Activated CD8-positive, alpha-beta memory T cell treated with anti-CD3 and anti-CD28 coated beads for 1 hour (primary cell): ENCODE measurements at places on chromosomes 1 and 21.

DNA sequence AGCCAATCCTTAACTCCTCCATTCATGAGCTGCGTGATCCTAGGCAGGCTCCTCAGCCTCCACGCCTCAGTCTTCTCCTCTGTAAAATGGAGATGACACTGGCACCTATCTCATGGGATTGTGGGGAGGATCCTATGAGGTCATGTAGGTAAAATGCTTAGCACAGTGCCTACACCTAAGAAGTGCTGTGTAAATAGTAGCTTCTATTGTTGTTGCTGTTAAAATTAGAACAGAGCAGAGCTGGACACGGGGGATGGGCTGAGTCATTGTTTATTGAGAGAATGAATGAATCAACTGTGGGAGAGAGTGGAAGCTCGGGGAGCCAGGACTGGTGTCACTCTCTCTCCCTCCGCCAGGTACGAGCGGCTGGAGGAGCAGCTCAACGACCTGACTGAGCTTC lies 43.0 kb downstream of the TMCC2 start:
- DNase-seq, result no peak

GRCh38 chr1:228754646-228755268 lies 19.5 kb downstream of the RHOU start:
- DNase-seq, result no peak

DNA sequence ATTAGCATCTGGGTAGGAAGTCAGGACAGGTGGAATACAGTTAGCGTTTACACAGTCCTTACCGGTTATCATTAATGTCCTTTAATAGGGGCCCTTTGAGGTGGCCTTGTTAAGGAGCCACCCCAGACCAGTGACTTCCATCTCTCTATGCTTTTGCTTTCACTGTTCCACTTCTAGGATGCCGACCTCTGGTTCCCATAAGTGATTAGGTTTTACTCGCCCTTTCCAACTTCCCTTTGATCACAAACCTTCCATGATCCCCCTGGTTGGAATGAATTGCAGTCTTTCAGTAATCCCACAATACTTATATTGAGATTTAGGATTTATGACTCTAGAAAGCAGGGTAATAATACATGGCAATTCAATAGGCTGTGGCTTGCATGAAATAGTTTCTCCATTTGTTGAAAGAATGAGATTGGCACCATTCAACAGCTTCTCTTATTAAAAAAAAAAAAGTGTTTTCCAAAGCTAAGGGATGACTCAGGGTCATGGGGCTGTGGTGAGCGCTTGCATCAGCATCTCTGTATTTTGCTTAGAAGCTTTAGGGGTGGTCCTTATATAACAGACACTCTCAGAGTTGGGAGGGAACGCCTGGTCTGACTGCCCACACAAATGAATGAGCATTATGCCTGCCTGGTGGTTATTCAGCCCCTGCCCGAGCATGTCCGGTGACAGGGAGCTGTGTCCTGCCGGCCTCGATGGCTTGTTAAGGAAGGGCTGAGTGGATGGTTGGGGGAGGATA lies 110.5 kb downstream of the CNIH3 start:
- DNase-seq, result no peak

- DNase-seq, result no peak
Observed at GRCh38 chr1:47439017-47439818, 1.4 kb downstream of the FOXD2 start.

DNA sequence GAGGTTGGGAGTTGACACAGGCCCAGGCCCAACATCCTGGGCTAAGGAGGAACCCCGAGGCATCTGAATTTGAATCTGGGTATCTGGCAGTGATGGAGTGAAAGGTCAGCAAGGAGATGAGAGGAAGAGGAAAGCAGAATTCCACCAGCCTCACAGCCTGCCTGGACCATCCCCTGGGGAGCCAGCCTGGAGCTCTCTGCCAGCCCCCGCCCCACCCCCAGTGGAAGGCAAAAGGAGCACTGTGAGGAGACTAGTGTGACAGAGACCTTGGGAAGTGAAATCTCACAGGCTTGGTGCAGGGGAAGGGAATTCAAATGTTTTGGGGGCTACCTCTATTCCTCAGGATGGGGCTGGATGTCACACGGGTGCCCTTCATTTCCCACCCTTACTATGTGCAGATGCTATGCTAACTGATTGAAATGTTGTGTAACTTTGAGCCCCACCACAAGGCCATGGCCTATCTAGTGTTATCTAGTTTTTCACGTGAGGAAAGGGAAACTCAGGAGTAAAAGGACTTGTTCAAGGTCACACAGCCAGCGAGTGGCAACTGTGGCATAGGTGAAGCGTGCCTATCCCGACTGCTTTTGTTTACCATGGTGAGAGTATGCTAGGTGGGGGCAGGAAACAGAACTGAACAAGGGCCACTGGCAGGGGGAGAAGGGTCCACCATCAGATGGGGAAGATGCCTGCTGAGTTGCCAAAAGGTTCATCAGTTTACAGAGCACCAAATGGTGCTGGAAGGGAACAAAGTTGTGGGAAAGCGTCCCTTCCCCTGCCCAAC lies 29.8 kb downstream of the AHDC1 start:
- DNase-seq, result no peak

DNA sequence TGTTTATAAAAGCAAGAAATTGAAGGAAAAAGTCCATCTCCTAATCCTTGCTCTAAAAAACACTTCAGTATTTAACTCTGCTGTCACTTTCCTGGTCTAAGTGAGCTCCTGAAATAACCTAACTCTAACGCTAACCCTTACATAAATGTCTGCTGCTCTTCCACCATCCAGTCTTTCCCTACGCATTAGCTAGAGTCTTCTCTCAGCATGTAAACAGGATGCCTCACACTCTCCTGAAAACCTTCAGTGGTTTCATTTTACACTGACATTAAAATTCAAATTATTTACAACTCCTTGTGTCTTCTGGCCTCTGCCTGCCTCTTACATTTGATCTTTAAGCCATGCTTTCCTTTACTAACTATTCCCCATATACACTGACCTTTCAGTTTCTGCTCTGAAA lies 697.6 kb upstream of the CXADR start:
- DNase-seq, result no peak

GRCh38 chr1:34166625-34167361 lies 1.8 kb upstream of the CSMD2 start:
- DNase-seq, result no peak

GRCh38 chr1:46490406-46490655 lies 695 bp downstream of the DMBX1 start:
- DNase-seq, result no peak

DNA sequence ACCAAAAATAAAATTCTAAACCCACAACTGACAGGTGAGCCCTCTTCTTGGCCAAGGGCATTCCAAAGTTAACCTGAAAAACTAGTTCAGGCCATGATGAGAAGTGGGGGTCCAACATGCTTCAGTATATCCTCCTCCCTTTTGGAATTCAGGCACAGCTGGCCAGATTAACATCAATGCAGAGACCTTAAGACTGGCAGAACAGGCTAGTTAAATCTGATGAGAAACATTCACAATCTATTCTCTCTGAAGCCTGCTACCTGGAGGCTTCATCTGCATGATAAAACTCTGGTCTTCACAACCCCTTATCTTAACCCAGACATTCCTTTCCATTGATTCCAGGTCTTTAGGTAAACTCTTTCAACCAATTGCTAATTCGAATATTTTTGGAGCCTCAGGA lies 26.7 kb upstream of the ZBTB8B start:
- no peak for DNase-seq

DNA sequence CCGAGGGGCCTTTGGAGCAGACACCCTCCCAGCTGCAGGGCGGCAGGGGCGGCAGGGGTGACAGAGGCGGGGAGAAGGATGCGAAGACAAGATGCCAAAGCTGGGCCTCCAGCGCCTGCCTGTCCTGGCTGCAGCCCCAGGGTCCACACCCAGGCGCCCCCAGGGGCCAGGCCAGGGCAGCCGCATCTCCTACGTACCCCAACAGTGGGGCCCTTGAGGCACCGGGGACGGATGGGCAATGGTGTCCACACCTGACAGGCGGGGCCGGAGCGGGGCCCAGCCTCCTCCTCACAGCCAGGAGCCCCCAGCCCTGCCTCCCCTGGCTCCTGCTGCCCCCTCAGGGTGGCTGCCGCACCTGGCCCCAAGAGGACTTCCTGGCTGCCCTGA lies 7.2 kb downstream of the B3GALT6 start:
- no peak for DNase-seq

DNA sequence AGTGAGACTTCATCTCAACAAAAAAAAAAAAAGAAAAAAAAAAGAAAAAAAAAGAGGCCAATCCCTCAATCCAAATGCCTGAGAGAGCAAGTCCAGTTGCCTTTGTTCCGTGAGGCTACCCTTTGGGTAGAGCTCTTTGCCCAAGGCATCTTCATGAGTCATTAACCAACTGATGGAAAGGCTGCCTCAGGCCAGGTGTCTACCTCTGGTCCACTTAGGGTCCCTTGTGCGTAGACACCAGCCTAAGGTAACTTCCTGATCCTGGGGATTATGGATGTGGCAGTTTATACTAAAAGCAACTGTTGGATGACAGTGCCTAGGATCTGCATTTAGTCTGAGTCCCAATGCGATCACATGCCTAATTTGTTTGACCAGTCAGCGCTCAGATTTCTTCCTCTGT lies 20.7 kb upstream of the ZNF326 start:
- DNase-seq, result no peak

- DNase-seq, result no peak
Observed at GRCh38 chr21:45076245-45076711, 1.9 kb downstream of the ADARB1 start.

DNA sequence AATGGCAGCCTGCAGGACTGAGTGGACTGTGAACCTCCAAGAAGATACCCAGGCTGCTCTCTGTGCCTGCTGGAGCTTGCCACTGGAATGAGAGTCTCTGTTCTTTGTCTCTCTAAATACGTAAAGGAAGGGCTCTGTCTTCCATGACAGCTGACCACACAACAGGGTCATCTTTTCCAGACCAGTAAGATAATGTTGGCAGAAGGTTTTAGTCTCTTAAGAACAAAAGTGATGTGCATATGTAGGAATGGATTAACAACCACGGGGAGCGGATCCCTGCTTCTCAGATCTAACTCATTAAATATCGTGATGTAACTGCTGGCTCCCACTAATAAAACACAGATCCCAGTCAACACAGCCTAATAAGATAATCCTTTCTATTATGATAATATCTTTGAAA lies 67.5 kb downstream of the MAP10 start:
- DNase-seq, result no peak

GRCh38 chr1:48749068-48749467 lies 27.6 kb downstream of the BEND5 start:
- DNase-seq, result no peak

GRCh38 chr21:28581976-28582375 lies 410.7 kb downstream of the LTN1 start:
- no peak for DNase-seq

DNA sequence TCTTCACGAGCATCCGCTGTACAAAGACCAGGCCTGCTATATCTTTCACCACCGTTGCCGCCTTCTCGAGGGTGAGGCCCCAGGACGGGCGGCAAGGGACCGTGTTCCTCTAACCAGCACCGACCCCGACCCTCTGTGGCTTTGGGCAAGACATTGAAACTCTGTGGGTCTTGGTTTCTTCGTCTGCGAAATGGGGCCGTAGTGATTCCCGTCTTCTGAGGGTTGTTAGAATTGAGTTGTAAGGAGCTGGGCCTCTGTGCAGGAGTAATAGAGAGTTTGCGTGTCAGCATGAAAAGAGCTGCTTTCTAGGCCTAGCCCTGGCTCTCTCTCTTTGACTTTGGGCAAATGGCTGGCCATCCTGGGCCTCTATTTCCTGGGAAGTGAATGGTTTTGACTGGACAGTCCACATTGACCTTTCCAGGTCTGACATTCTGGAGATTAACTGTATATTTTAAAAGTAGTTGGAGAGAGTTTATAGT lies 591 bp downstream of the MRPL37 start:
- DNase-seq, result no peak

GRCh38 chr1:151344291-151344690 lies 2.8 kb downstream of the RFX5 start:
- DNase-seq, result no peak

GRCh38 chr1:63010913-63011660 lies 227.2 kb downstream of the ATG4C start:
- no peak for DNase-seq

GRCh38 chr21:41325138-41325912 lies 8.7 kb downstream of the FAM3B start:
- no peak for DNase-seq

DNA sequence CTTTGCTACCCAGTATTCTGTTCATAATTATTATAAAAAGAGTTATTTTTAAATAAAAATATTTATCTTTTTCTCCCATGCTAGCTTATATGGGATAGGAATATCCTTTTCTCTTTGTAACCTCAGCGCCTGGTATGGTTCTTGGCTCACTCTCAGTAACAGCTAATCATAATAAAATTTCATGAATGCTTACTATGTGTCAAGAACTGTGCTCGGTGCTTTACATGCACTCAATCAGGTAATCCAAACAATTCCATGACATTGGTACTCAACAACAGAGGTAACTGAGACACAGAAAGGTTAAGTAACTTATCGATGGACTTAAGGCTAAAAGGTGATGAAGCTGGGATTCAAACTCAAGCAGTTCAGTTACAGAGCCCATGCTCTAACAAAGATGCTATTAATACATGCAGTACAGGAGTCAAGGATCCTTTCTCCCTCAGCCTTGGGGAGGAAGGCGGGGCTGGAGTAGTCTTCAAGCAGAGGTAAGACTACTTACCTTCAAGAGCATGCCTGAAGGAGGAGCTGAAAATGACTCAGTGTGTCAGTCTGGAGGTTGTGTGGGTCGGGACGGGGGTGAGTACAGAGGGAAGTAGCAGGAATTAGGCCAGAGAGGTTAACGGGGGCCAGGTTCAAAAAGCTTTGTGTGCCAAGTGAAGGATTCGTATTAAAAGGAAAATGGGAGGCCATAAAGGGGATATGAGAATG lies 73.4 kb downstream of the PLPPR5 start:
- no peak for DNase-seq

- peak; percentile 66 for DNase-seq
Observed at GRCh38 chr1:65687428-65688214, 105.1 kb upstream of the PDE4B start.

- no peak for DNase-seq
Observed at GRCh38 chr1:219660666-219661463, 48.0 kb upstream of the ZC3H11B start.

GRCh38 chr1:4147509-4147908 lies 247.4 kb upstream of the C1orf174 start:
- no peak for DNase-seq

DNA sequence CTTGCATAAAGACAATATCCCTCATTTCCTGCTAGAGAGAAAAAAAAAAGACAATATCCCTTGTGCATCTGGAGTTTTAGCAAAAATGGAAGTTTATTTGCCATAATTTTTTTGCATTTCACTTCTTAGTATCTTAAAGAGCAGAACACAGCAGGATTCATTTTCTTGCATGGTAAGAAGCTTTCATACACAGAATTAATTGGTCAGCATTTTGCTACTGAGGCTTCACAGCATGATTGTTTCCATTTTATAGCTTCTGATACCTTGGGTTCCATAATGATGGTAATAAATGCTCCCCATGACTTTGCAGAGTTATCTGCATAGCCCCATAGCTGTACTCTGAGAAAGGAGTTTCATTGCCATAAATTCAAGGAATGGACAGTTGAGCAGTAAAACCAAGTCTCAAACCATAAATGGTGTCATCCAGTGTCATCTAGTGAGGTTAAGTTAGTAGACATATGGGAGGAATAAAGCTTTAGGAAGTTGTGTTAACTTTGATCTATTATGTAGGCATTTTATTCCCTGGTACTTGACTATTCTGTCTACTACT lies 88.8 kb upstream of the PLD5 start:
- DNase-seq, result no peak

- no peak for DNase-seq
Observed at GRCh38 chr1:20609541-20609940, 20.6 kb downstream of the CDA start.
